ENCODE measurements at places on chromosomes 3 and 15.

DNA sequence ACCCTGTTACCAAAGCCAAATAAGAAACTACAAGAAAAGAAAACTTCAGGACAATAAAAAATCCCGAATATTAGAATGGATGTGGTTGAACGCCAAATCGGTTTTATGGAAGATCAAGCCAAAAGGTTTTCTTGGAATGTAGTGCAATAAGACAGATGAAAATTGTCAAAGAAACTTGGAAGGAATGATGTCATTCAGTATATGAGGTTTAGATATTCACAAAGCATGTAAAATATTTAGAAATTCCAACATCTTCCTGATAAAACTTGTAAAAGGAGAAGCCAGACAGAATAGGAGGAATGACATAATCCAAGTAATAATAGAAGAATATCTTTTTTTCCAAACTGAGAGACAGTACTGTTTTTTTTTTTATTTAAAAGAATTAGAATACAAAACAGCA is 130.3 kb upstream of the ZPLD1 start:
- no peak for DNase-seq

DNA sequence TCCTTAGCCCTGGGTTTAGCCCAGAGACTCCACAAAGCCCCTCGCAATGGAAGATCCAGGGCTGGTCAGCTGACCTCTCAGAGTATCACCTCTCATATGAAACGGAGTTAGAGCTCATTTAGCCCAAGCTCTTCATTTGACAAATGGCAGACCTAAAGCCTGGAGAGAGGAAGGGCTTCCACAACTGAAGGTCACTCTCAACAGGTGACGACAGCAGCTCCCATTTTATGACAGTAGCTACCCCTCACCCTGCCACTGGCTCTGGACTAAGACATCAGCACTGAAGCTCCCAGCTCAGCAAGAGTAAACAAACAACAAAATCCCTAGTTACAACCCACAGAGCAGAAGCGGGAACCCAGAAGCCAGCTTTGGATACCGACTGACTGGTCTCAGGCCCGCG is 33.7 kb downstream of the TLE3 start:
- DNase-seq = peak; percentile 45

DNA sequence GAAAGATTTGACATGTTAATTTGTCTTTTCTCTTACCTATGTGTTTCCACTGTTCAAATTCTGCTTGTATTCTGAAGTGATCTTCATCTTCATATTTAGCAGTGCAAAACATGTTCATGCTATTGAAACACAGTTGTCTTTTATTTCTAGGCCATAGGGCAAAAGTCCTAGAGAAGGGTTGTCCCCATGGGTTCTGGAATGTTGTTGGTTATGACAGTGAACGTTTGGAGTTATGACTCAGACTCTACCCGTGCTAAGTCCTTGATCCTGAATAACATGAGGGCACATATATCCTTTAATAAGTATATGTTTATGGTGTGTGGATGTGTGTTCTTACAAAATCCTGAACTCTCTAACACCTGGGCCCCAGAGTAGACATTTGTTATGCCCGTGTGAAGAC is 23.0 kb upstream of the ARPP21 start:
- DNase-seq = no peak

GRCh38 chr3:33047842-33048834 is 48.8 kb downstream of the GLB1 start:
- no peak for DNase-seq

GRCh38 chr15:69573815-69574475 is 121.3 kb downstream of the RPLP1 start:
- DNase-seq = no peak

DNA sequence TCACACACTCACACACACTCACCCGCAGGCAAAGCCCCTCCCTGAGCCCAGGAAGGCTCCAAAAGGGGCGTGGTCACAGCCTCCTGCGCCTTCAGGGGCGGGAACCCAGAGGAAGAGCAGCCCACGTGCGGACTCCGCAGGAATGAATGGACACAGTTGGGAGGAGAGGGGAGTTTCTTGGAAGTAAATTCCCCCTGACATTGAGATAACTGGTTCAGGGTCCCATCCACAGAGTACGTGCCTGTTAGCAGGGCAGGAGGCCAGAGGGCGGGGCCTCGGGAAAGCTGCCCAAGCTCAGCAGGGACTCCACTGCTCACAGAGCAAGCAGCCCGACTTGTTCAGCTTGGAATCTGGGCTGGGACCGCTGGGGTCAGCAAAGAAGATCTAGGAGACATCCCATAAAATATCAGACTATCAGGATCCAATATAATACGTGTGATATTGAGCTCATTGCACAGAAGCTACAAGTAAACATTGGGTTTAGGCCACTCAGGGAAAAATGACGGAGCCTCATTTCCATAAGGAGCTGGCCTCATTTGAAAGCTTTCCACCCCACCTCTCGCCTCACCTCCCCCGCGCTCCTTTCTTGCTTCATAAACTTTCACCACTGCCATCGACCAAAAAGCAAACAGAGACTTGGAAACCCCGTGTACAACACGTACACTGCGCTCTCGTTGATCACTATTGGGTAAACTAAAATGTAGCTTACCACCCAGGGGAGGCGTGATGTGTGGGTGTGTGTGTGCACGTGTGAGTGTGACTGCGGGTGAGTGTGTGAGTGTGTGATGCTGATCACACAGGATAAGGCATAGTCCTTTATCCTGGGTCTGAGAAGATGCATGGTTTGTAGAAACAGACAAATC is 36.0 kb downstream of the TM2D3 start:
- no peak for DNase-seq

DNA sequence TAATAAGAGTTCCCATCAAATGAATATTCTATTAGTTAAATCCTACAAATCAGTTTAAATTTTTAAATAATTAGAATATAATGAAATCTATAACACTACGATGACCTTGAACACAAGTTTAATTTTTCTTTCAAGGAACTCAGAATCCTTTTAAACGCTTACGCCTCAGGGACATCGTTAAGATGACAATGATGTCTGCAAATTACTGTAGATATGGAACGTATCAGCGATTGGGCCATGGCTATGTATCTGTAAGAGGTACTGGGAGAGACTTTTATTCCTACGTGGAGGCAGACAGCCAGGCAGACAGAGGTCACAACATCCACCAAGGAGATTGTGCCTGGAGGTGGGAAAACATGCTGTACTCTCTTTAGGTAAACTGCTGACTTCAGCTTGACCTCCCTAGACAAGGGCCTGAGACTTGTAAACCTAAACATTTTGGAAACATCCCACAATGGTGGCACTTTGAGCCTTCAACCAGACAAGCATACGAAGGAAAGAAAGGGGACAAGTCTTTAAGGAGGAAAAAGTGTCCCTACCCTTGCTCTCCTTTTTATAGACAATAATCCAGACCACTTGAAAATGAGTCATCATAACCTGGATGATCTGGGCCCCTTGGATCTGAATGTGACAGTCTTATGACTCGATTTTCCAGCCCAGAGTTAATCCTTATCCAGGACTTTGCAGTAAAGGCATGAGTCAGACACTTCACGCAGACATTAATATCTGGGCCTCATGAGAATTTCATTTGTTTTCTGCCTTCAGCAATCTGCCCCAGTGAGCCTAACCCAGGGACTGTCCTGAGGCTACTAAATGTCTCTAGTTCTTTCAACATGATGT is 6.8 kb upstream of the LDHAL6B start:
- no peak for DNase-seq

GRCh38 chr3:32366638-32367397 is 24.8 kb upstream of the CMTM7 start:
- DNase-seq = no peak

DNA sequence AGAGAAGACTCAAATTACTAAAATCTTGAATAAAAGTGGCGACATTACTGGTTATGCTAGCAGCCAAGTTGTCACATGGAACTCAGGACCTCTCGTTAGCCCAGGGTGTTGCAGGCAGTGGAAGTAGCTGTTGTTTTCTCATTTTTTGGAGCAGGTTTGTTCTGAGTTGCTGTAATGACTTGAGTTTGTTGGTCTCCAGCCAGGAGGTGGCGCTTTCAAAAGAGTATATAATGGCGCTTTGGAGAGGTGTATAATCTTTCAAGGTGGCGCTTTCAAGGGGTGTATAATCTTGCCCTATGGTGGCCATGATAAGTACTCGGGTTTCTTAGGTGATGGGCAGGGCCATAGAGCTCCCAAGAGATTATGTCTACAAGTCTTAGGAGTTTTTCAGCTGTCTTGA is 632.7 kb downstream of the NTRK3 start:
- no peak for DNase-seq

- DNase-seq = no peak
Measured at GRCh38 chr15:96264801-96265515, 65.5 kb upstream of the NR2F2 start.

DNA sequence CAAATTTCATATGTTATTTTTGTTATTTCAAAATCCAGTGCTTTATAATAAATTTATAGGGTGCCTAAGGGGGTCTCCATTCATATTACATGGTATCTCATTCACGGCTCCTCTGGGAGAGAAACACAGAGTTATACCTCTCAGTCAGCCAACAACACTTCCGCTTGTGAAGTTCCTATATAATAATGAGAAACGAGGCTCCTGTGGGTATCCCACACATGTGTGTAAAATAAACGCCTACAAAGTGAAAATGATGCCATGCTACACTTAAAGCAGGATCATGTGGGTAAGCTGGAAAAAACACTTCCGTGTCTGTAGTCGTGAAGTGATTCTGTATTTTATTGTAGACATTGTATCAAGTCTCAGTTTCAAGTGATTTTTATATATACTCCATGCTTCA is 218.8 kb upstream of the ICE2 start:
- no peak for DNase-seq

DNA sequence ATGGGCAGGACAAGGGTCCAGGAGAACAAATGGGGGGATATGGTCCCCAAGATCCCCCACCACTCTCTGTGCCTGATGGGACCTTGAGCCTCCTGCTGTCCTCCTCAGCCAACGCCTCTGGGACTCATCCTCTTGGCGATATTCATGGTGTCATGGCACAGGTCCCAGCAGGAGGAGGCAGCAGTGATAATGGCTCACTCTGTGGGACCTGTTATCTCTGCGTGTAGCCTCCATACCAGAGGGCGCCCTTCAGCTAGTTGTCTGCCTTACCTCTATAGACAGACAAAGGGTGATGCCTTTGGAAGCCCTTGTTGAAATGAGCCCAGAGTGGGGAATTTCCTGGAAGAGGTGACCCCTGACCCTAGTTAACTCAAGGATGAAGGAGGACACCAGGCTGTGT is 7.4 kb downstream of the ZBTB47 start:
- DNase-seq = no peak

DNA sequence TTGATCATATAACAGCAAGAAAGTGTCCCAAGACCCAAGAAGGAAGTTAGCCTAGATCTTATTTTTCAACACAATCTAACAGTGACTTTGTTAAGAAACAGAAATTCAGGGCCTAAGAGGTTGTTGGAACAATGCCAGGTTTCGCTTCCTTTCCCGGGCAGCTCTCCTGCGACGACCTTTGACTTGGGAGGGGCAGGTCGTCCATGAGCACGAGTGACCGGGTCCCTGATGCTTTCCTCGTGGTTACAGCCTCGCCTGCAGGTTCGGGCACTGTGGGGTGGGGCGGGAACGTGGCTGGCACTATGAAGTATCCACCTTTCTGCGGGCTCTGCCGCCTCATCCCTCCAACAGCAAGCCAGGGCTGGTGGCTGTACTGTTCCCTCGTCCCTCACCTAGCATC is 90.1 kb upstream of the RGMA start:
- peak; percentile 64 for DNase-seq

- no peak for DNase-seq
Measured at GRCh38 chr3:178182337-178182779, 353.9 kb upstream of the KCNMB2 start.

DNA sequence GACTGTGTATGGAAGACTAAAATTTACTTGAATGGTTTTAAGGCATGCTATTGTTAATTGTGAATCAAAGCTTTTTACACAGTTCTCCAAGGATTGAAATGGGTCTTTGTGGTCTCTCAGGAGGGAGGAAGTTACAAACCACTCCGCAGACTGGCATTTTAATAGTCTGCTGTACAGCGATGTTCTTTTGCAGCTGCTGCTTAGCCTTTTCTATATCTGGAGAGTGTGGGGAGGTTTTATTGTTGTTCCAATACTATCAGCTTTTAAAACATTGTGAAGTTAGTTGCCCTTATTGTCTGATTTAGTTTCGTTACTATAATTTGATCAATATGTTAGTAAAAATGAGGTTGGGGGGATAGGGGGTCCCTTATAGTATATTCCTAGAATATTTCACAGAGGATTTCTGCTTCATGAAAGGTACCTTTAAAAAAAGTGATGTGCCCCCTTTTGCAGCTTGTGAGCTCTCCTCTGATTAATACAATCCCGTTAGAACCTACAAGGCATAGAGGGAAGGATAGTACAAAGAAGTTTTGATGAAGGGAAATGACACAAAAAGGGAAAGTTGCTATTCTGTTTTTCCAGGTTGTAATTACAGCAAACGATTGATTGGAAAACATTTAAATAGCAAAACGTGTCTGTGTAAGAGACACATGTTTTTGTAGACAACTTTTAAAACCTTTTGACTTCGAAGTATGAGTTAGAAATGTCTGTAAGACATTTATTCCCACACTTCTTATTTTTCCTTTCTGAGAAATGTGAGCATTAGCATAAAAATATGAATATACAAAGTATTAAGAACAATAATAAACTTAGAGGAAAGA is 158.3 kb upstream of the CGNL1 start:
- no peak for DNase-seq

GRCh38 chr15:23514484-23514883 is 51.0 kb upstream of the MKRN3 start:
- DNase-seq = no peak

- DNase-seq = no peak
Measured at GRCh38 chr3:170714562-170715535, 129.0 kb upstream of the SLC7A14 start.

DNA sequence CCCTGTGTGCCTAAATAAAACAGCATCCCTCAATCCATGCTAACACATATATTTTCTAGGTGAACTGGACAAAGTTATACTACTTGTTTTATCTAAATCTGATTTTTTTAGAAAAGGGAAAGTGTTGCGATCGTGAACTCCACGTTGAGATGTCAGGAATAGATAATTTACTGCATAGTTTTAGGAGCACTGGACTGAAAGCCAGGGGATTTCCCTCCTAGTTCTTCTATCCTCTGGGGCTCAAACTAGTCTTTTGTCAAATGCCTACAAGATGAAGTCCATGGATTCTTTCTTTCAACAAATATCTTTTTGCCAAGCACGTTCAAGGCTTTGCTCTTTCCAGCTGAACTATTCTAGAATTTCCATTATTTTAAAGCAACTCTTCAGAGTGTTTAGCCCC is 617 bp upstream of the HPS3 start:
- no peak for DNase-seq

GRCh38 chr3:143363276-143363675 is 243.7 kb downstream of the CHST2 start:
- no peak for DNase-seq

All from tibial artery (tissue), 4 donors.